ENCODE measurements at places on chromosomes 3 and 15.

DNA sequence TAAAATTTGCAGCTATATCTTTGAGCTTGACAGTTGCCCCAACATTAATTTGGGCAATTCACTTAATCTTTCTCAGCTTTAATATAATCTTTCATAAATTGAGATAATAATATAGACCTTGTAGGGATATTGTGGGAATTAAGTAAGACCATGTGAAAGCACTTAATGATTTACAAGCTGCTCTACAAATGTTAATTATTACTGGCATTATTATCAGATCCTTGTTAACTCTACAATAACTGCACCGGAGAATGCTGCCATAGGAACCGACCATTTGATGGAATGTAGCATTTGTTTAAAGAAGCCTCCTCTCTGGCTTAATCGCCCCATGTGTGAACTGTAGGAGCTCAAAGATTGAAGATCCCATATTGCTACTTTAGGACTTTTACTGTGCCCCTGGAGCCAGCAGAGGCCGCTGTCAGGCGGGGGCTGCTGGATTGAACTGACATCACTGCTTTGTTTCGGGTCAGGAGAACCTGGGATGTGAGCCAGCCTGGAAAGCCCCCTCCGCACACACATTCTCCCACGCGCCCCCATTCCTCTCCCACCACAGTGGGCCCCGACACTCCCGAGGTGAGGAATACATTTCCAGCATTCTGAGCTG is 154.2 kb upstream of the TNIK start:
- peak; percentile 19 for DNase-seq

- DNase-seq, result no peak
Measured at GRCh38 chr3:69273896-69274295, 112.0 kb downstream of the FRMD4B start.

- DNase-seq, result no peak
Measured at GRCh38 chr3:27146786-27147185, 222.4 kb downstream of the NEK10 start.

- DNase-seq, result no peak
Measured at GRCh38 chr3:50275996-50276761, 2.7 kb upstream of the LSMEM2 start.
